ENCODE measurements at places on chromosomes 11 and 22.

DNA sequence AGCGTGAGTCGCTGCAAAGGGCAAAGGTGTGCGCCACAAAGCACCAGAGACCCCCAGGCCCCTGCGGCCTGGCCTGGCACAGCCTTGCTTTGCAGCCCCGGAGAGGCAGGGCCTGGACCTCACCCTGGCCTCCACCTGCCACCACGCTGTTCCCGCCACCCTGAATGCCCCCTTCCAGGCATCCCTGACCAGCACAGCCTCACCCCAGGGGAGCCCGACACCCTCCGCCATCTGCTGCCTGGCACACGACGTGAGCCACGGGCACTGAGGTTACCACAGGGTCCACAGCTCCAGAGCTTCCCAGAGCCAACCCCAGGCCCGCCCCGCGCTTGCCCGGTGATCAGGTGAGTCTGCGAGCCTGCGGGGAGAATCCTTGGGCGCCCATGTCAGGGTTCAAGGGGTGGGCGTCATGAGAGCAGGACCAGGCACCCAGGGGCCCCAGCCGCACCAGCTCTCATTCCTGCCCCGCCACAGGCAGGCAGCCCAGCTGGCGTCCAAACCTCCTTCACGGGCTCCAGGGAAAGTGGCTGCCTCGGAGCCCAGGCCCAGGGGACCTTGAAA, 171.3 kb downstream of the BRD1 start:
- no peak for DNase-seq

DNA sequence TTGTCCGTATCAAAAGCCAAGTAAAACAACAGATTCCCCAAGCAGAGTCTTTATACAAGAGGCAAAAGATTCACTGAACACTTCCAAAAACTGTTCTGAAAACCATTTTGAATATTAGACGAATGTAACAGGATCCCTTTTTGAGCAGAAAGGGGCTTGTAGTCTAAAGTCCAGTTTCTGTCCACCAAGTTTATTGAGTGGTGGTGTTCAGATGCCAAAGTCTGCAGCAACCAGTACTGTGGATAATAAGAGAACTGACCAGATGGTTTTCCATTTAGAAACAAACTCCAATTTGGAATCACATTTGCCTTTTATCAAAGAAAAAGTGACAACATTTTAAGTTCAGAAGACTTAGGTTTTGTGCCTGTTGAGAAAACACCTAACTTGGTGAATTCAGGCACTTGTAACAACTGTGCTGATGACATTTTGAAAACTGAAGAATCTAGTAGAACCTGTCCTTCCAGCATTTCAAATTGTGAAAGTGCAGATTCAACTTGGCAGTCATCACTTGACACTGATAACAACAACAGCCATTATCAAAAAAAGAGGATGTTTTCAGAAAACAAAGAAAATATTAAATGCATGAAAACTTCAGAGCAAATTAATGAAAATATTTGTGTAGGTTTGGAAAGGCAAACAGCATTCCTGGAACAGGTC, 217.1 kb downstream of the CSNK2A3 start:
- DNase-seq = no peak

GRCh38 chr11:129373489-129373953, 2.1 kb upstream of the BARX2 start:
- no peak for DNase-seq

DNA sequence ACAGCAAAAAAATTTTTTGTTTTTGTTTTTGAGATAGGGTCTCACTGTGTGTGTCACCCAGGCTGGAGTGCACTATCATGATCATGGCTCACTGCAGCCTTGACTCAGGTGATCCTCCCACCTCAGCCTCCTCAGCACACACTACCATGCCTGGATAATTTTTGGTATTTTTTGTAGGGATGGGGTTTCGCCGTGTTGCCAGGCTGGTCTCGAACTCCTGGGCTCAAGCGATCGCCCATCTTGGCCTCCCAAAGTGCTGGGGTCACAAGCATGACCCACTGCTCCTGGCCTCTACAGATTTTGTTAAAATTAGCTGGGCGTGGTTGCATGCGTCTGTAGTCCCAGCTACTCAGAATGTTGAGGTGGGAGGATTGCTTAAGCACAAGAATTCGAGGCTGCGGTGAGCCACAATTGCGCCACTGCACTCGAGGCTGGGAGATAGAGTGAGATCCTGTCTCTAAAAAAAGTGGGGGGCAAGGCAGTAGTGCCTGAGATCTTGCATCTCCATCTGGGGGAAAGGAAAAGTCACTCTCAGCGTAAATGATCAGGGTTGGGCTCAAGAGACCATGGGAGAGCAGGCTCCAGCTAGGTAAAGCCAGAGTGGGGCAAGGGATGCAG, 10.6 kb upstream of the DGKZ start:
- no peak for DNase-seq

GRCh38 chr11:12120031-12121008, 9.9 kb downstream of the MICAL2 start:
- no peak for DNase-seq

DNA sequence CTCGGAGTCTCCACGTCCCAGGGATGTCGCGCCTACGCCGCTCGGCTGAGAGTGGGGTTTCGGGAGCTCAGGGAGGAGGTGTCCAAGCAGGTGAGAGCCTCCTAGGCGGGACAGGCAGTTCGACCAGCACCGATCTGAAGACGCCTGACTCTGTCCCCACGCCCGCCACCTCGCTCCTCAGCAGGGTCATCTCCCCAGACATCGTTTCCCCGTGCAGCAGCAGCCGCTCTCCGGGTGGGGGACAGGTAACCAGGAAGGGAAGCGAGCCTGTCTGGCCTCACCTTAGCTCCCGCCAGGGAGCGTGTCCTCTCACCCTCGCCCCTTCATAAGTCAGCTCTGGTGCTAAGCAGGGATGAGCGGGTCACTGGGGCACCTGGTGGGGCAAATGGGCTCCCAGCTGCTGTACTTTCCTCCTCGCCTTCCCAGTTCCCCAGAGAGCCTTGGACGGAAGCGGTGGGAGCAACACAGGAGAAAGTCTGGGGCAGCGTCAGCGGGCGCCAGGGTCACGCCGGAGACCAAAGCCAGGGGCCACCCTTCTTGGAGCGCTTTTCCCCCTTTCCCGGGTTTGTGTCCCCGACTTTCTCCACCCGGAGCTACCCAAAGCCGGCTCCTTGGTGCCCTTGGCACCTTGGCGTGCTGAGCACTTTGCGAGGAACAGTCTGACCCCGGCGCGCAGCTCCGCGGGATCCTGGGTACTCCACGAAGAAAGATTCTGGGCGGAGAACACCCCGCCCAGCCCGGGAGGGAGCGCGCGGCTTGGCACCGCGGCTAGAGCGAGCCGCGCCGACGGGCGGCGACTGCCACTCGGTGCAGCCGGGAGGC, 1.6 kb downstream of the SPON1 start:
- no peak for DNase-seq

- DNase-seq = no peak
Observed at GRCh38 chr11:74634537-74634936, 42.2 kb downstream of the POLD3 start.

- DNase-seq = no peak
Observed at GRCh38 chr22:45918459-45919370, 58.2 kb downstream of the WNT7B start.

DNA sequence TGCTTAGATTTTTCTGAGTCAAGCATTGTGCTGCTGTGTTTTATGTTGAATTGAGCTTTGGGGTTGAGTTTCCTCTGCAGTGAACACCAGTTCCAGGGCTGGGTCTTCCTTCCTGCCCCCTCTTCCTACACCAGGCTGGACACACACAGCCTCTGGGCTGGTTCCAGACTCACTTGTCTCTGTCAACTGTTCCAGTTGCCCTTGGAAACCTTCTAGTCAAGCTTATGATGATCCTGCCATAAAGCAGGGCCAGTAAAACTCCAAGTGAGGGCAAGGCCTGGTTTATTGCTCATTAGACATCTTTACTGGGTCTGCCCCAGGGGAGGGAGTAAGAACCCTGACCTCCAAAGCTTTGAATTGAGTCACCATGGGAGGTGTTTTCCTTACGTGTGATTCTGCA, 61.1 kb downstream of the KIAA1671 start:
- no peak for DNase-seq
